Activated CD8-positive, alpha-beta memory T cell treated with anti-CD3 and anti-CD28 coated beads for 1 hour (primary cell): ENCODE measurements at places on chromosomes 5 and 9.

DNA sequence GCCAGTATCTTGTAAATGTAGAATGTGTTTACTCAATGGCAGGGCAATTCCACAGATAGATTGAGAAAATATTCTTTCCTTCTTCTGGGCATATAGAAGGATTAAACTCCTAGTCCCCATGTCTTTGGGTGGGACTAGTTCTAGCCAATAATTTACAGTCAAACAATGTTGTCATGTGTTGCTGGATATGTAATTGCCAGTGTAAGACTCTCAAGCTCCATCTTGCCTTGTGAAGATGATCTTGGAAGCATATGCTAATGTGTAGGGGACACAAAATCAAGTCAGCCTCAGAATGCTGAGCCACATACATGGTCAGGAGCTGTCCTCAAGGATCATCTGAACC is 386.9 kb downstream of the CETN3 start:
- DNase-seq, result no peak

DNA sequence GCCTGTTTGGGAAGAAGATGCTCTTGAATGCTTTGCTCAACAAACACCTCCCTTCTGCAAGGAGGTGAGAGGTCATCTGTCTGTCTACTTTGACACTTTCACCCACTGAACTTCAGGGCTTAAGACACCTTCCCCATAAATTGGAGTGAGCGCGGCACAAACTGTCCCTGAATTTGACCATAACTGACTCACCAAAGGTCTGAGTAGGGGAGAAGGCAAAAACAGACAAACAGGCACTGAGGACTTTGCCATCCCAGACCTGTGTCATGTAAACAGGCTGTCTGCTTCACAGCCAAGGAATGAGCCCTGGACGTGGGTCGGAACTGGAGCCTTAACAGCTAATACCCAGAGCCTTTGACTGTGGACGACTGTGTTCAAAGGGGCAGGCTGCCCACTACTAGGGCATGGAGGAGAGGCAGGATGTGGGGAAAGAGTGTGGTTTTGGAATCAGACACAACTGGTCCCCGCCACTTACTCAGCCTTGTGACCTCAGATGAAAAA is 320.9 kb upstream of the KLF4 start:
- no peak for DNase-seq

- no peak for DNase-seq
Observed at GRCh38 chr9:131477816-131478419, 24.8 kb upstream of the POMT1 start.

DNA sequence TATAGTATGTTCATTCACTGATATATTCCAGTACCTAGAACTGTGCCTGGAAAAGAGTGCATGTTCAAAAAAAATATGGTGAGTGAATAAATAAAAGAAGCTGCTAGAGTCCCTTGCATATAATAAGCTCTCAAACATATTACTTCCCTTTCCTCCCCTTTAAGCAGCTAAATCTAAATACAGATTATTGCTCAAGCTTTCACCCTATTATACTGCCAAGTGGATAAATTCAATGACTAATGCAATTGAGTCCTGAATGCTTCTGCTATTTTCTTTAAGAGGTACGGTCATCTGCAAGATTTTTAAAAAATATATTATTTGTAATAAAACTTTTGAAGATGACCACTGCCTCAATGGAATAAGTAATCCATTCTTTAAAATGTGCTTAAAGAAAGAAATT is 248.4 kb downstream of the PLK2 start:
- DNase-seq, result no peak

- no peak for DNase-seq
Observed at GRCh38 chr5:14451871-14452270, 129.7 kb upstream of the OTULINL start.

- no peak for DNase-seq
Observed at GRCh38 chr9:83633255-83633654, 10.3 kb downstream of the IDNK start.

- no peak for DNase-seq
Observed at GRCh38 chr5:157710882-157711281, 20.3 kb upstream of the THG1L start.

- DNase-seq, result no peak
Observed at GRCh38 chr5:55407059-55407684, 99.4 kb downstream of the MTREX start.

DNA sequence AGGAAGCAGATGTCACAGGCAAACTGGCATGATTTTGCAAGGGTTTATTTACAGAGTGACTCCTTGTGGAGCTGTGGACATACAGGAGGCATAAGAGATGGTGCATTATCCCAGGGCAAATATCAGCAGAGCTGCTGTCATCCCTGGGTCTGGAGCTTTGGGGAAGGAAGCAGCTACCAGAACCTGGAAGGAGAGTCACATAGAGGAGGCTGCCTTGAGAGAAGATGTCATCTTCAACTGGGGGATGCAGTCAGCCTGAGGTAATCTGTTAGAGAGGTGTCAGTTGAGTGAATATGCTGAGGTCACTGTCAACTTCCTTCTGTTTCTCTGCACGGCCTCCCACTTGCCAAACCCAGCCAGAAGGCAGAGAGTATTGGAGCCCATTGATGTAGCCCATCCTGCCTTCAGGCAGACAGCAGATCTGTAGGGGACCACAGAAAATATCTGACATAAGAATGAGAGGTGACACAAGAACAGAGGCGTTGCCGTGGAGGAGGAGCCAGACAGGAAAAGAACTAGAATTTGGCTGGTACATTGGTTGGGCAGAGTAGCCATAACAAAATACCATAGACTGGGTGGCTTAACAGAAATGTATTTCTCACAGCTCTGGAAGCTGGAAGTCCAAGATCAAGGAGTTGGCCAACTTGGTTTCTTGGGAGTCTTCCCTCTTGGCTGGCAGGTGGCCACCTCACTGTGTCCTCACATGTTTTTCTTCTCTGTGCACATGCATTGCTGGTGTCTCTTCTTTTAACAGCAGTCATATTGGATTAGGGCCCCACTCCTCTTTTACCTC is 102.8 kb downstream of the SNX18 start:
- no peak for DNase-seq

DNA sequence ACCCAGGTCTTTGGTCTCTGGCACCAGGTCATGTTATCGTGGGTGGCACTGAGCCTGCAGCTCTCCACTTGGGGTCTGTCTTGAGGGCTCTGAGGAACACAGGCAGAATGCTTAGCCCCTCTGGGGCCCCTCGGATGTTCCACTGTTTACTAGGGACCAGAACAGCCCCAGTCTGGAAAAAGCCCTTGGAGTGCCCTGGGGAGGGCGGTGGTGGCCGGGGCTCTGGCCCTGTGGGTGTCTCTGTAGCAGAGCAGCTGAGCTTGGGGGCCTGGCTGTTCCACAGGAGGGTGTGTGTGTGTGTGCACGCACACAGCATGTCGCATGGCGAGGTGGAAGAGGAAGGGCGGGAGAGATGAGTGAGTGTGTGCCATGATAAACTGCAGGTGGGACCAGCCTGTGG is 15.4 kb downstream of the GPRIN1 start:
- DNase-seq, result no peak

- no peak for DNase-seq
Observed at GRCh38 chr9:109245310-109245897, 75.5 kb downstream of the EPB41L4B start.

GRCh38 chr5:40137223-40137622 is 542.5 kb upstream of the PTGER4 start:
- DNase-seq, result no peak

GRCh38 chr5:14659821-14660607 is 4.5 kb upstream of the OTULIN start:
- DNase-seq, result no peak
